Stimulated activated CD8-positive, alpha-beta memory T cell treated with anti-CD3 and anti-CD28 coated beads, Interleukin-15, amount 100 ng/mL, for 48 hours (primary cell): ENCODE measurements at places on chromosomes 7 and 10.

DNA sequence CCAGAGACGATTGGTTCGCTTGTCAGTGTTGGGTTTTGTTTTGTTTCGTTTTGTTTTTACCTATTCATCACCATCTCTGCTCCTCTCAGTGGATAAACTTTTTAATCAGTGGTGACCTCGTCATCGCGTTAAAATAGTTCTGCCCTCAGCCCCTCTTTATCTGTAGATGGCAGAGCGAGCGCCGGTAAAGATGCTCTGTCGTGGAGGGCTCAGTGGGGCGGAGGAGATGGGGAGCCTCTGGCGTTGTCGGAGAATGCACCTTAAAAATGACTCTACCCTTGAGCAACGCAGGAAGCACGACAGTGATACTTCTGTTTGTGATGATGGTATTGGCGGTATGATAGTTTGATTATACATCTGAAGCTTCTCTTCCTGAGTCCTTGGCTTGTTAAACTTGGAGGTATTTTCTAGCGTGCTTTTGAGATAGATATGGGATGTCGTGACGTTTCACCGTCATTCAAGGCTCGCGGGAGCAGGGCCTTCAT, 554 bp downstream of the CSGALNACT2 start:
- peak; percentile 52 for DNase-seq

GRCh38 chr10:123377883-123378282, 223.7 kb downstream of the BUB3 start:
- DNase-seq = no peak

GRCh38 chr7:155124706-155125105, 54.6 kb downstream of the HTR5A start:
- no peak for DNase-seq

DNA sequence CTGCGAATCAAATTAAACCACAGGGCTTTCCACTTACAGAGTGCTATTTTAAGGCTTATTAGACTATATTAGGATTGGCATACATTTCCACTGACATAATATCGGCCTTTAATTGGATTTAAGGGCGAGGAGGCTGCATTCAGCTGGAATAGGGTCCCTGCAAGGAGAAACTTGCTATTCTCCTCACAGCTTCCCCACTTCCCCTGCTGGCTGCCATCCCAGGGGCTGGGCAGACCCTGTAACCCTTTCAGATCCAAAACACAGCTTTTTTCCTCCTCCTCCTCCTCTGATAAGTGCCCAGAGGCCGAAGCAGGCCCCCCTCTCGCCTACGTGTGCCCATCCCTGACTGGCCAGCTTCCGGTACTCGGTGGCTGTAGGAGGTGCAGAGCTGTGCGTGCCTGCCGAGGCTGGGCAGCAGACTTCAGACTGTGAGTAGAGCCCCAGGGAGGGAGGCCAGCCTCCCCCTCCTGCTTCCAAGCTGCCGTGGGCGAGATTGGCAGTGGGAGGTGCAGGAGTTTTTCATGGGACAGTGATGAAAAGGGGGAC, 224.2 kb downstream of the PLXNA4 start:
- no peak for DNase-seq

DNA sequence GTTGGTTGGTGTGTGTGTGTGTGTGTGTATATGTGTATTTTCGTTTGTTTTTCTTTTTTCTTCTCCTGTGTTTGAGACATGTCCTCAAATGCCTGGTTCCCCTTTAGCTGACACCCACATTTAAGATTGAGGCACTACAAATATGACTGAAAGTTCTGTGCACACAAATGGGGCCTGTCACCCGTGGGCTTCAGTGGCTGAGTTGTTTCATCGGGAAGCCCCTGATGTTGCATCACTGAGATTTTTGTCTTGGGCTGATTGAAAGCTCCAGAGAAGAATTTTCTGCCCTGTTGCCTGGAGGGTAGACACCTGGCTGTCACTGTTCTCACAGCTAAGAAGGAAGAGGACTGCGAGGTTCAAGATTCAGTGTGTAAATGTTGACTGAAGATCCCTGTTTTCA, 283.8 kb upstream of the C7orf33 start:
- no peak for DNase-seq

GRCh38 chr7:132778761-132779160, 202.5 kb upstream of the PLXNA4 start:
- no peak for DNase-seq

DNA sequence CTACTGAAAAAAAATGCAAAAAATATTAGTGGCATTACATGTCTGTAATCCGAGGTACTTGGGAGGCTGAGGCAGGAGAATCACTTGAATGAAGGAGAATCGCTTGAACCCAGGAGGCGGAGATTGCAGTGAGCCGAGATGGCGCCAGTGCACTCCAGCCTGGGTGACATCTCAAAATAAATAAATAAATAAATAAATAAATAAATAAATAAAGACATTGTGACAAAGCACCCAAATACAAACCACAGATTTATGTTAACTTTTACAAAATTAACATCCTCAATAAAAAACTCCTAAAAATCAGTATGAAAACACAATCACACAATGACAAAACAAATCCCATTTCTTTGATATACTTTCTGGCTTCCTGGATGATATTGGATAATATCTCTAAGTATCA, 808.3 kb downstream of the REEP3 start:
- no peak for DNase-seq

- no peak for DNase-seq
Observed at GRCh38 chr7:132249256-132249971, 326.9 kb downstream of the PLXNA4 start.

DNA sequence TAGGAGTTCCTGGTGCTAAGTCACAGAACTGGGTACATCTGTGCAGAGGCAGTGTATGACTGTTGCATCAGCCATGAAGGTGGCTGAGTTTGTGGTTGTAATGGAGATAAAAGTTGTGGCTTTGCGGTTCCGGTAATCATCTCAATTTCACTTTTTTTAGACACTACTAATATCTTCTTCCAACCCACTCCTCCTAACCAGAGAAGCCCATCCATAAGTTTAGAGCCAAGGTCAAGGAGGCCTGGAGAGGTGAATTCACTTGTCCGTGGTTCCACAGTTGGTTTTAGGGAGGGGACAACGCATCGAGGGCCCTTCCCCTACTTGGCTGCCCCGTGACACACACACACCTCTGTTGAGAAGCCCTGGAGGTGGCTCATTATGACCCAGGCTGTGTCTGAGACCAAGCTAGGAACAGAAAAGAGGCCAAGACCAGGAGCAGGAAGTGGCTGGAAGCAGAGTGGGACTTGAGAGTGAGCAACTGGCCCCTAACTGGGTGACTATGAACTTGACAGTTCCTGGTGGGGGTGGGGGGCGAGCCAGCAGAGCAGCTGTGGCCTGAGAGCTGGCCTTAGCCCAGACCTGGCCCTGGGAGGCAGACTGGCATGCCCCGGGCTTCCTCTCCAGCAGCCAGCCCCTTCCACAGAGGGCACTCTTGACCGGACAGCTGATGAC, 66.8 kb upstream of the COL13A1 start:
- peak; percentile 6 for DNase-seq

GRCh38 chr10:118587881-118588651, 7.4 kb downstream of the PRLHR start:
- DNase-seq = no peak

GRCh38 chr10:61299156-61299555, 154.0 kb downstream of the TMEM26 start:
- no peak for DNase-seq

DNA sequence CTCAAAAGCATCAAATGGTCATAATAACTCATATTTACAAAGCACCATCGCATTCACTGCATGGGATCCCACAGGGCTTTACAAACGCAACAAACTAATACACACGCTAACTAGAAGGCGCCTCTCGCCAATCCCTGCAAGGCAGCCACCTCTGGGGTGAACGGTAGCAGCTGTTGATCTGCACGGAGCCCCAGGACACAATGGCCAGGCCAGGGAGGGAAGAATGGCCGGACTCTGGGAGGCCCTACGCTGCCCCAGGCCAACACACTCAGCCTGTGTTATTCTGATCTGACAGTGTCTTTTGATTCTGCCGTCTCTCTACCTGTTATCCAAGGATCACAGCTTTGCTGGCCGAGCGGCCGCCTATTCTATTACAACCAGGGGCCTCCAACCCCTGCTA, 41.8 kb downstream of the HABP2 start:
- no peak for DNase-seq

DNA sequence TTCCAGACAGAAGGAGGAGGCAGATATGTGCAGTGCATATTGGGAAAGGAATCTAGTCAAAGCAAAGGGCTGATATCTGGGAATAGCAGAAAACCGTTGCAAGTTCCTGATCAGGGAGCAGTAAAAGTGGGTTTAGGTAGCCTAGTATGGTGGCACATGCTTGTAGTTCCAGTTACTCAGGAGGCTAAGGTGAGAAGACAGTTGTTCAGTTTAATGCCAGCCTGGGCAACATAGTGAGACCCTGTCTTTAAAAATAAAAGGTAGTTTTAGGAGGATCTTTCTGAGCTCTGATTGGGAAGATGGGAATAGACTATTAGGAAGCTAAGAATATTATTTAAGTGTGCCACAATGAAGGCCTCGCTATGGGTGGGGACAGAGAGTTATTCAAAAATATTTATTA, 1.7 kb downstream of the CCDC172 start:
- DNase-seq = no peak

DNA sequence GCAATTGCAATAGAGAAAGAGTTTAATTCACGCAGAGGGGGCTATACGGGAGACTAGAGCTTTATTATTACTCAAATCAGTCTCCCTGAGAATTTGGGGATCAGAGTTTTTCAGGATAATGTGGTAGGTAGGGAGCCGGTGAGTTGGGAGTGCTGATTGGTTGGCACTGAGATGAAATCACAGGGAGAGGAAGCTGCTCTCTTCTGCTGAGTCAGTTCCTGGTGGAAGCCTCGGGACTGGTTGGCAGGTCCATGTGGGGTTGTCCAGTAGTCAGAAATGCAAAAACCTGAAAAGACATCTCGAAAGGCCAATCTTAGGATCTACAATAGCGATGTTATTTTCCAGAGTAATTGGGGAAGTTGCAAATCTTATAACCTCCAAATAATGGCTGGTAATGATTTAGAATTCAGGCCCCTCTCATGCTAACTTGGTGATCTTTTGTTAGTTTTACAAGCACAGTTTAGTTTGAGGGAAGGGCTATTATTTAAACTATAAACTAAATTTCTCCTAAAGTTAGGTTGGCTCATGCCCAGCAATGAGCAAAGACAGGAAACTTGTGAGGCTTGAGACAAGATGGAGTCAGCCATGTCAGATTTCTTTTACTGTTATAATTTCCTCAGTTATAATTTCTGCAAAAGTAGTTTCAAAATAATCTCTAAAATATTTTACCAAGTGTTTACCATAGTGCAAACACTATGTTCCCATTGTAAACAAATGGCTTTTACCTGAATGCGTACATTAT, 39.4 kb upstream of the SLC25A13 start:
- DNase-seq = no peak

GRCh38 chr10:61894133-61894532, 7.4 kb upstream of the ARID5B start:
- no peak for DNase-seq

GRCh38 chr7:24325708-24326107, 41.7 kb downstream of the NPY start:
- no peak for DNase-seq

DNA sequence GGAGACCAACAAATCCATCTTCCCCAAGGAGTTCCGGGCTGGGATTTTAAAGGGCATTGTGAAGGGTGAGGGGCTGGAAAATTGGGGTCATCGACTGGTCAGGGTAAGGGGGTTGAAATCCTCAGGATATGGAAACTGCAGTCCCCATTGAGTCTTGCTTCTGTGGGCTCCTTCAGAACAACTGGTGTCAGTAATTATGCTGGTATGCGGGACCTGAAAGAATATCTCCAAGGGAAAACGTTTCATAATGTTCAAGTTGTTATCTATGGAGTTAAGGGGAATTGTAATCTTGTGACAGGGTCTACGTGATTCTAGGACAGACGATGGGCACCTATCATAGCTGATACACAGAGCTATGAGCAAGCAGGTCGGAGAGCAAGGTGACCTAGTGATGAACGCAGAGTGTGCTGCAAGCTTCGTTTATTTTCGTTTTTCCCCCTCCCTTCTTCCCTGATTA, 494 bp upstream of the RHBDD2 start:
- DNase-seq = no peak

DNA sequence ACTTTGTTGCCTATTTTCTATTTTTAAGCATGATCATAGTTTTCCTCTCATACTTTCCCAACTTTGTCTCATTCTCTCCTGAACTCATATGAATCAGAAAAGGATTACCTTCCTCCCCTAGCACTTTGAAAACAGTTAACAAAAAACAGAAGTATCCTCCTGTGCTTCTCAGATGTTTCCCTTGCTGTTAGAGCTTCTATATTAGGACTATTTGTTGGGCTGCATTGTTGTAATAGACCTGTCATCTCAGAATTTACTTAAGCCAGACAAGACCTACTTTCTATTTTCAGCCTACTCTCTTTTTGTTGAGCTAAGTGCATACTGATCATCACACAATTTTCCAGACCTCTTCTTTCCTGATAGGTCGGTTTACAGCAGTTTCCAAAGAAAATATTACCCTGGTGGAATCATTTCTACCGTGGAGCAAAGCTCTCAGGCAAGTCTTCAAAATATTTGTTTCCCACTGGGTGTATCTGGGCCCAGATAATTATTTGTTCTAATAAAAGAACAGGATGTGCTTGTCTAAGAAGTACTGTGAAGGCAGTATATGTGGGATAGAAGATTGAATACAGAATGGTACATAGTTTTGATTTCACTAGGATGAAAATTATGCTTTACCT, 411.9 kb upstream of the KLF6 start:
- DNase-seq = no peak

DNA sequence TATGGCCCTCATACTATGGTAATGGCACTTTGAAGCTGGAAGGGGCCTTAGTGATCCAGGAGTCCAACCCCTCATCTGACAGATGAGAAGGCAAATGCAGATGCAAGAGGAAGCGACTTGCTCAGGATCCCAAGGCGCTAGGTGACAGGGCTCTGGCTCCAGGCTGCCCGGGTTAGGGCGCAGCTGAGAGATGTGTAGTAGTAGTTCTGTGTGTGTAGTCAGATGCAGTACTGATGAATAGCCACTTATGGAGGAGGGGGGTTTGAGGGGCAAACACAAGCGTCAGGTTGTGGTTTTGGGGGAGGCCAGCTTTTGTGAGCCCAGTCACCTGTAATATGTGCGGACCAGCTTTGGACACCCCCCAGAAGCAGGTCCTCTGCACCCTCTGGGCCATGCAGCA, 4.8 kb downstream of the ADRA2A start:
- no peak for DNase-seq

DNA sequence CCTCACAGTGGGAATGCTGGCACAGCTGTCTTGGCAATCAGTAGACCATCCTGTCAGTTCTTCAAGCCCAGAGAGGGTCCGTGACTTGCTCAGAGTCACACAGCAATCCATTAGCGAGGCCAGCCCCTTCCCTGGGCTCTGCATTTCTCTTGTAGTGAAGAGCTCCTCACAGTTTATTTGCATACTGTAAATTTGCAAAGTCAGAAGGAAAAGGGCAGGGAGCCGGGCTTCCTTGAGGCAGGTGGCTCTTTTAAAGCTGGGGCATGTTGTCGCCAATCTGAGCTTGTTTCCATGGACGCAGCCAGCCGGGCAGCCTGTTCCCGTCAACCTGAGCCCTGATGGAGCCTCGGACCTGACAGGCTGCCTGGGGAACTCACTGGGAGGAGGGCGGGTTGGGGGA, 123.4 kb downstream of the CUX1 start:
- no peak for DNase-seq

GRCh38 chr7:69610374-69611084, 12.3 kb downstream of the AUTS2 start:
- no peak for DNase-seq
